ENCODE measurements at places on chromosomes 6 and 20.

DNA sequence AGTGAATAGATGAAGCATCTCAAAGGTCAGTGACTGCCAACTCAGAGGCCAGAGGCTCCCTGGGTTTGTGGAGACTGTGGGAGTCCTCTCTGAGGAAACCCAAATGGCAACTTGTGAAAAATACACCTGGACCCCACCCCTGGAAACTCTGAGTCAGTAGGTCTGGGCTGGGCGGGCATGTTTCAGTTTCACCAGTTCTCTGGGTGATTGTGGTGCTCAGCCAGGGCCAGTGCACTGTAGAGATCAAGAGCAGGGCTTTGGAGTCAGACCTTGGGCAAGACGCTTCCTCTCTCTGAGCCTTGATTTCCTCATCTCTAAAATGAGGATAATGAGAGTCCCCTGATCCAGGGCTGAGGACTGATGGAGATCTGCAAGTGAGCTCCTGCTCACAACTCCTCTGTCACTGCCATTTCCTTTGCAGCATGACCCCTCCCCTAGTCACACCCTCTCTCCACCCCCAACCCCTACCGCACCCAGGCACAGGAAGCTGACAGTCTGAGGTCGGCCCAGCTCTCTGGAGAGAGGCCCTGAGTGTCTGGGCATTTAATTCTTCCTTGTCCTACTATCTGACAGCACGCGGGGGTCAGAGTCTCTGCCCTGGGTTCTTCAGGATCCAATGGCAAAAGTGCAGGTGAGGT is 5.1 kb downstream of the DEF6 start:
- peak; percentile 88 for DNase-seq

GRCh38 chr20:4038676-4039370 is 23.5 kb upstream of the RNF24 start:
- no peak for DNase-seq

DNA sequence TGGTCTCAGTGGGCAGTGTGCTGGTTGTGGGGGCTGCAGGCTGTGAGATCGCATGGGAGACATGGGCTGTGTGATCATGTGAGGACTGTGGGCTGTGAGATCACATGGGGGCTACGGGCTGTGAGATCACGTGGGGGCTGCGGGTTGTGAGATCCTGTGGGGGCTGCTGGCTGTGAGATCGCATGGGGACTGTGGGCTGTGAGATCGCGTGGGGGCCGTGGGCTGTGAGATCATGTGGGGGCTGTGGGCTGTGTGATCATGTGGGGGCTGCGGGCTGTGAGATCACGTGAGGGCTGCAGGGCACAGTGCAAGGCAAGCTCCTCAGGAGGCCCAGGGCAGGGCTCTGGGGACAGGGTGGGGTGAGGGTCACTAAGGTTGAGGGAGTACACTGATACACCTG is 140.5 kb upstream of the CST7 start:
- DNase-seq: no peak

GRCh38 chr6:156839129-156839528 is 62.0 kb downstream of the ARID1B start:
- DNase-seq: no peak

DNA sequence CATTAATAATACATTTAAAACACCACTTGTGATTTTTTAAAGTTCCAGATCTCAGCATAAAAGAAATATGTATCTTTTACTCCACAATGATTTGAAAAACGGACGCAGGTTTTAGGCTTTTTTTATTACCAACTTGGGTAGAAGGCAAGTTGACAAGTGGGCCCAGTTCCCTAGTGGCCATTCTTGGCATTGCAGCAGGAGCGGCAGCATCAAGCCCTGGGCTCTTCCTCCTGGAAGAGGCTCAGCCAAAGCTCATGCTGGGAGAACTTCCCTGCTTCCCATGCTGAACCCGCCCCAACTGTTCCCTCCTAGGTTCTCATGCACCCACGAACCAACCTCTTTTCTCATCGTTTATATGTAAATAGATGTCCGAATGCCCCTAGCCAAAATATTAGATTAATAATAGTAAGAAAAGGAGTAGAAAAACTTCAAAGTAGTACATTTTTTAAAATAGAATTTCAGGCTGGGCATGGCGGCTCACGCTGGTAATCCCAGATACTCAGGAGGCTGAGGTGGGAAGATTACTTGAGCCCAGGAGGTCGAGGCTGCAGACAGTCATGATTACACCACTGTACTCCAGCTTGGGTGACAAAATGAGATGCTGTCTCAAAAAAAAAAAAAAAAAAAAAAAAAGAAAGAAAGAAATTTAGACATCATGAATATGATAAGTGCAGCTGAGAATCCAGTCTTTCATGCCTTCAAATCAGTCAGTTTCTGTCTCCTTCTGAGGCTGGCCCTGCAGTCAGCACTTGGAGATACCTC is 18.2 kb upstream of the MYB start:
- DNase-seq: peak; percentile 64

DNA sequence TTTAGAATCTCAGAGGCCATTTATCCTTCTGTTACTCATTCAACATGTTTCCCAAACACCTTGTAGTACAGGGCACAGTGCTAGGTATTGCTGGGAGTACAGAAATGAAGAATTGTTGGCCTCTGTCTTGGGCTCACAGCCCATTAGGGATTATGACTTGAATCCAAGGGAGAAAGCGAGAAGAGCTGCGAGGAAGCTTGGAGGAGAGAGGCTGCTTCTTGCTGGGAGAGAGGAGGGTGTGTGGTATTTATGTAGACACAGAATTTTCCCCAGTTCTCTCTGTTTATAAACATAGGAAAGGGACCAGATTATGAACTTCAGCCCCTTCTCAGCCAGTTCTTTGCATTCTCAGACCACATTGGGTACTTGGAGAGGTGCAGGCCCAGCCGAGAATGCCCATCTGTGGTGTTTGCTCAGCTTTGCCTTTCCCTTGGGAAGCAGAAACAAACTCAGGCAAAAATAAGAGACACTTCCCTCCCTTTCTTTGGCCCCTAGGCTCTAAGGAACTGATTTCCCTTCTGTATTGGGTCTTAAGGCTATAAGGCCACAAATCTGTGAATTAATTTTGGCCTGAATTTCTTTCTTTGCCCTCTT is 17.9 kb downstream of the CHMP4B start:
- DNase-seq: no peak

- no peak for DNase-seq
Measured at GRCh38 chr6:37209461-37210205, 39.7 kb downstream of the PIM1 start.

GRCh38 chr6:96466147-96466863 is 55.3 kb upstream of the UFL1 start:
- no peak for DNase-seq

DNA sequence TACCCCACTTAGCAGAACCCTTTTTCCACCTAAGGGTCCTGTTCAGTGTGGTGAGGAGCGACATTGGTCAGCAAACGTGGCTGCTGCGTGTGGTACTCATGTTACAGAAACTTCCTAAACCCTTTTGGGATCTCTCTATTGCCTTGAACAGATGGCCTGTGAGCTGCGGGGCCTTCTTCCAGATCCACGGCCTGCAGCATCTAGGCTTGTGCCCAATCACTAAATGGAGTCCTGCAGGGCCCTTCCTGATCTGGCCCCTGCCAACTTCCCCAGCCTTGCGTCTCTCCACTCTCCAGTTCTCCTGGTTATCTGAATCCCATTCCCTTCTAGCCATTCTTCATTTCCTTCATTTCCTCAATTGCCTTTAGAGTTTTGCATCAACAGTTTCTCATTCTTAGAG is 85.6 kb downstream of the PDE7B start:
- no peak for DNase-seq

DNA sequence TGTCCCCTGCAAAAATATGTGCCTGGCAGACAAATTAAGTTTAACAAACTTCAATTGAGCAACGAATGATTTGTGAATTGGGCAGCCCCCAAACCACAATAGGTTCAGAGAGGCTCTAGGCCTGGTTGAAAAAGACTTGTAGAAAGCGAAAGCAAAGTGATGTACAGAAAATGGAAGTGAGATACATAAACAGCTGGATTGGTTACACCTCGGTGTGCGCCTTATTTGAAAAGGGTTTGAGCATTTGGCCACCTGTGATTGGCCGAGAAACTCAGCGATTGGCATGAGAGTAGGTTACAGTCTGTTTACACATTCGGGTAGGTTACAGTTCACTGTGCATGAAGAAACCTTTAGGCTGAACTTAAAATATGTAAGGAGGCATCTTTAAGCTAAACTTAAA is 136.9 kb downstream of the CD83 start:
- DNase-seq: no peak

DNA sequence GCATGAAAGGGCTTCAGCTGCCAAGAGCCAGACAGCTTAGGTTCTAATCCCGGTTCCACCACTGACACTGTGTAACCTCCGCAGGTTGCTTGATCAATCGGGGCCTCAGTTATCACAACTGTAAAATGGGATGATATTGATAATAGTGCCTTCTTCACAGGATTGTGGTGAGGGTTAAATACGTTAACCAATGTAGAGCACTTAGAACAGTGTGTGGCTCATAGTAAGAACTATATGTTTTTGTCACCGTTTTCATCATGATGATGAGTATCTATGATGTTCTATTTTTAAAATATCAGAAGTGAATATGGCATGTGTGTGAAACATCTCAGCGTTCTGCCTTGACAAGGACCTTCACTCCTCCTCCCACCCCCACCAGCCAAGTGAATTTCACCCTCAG is 10.3 kb upstream of the MAPK13 start:
- DNase-seq: no peak

- no peak for DNase-seq
Measured at GRCh38 chr20:51412333-51412871, 130.1 kb downstream of the NFATC2 start.

- no peak for DNase-seq
Measured at GRCh38 chr20:1327241-1327653, 1.7 kb downstream of the SDCBP2 start.

GRCh38 chr6:139369068-139369467 is 5.4 kb downstream of the CITED2 start:
- no peak for DNase-seq

- no peak for DNase-seq
Measured at GRCh38 chr6:76774781-76775384, 688.4 kb downstream of the HTR1B start.

- no peak for DNase-seq
Measured at GRCh38 chr6:155089746-155090145, 94.6 kb downstream of the TIAM2 start.

- DNase-seq: no peak
Measured at GRCh38 chr6:144317736-144318135, 32.6 kb downstream of the UTRN start.

GRCh38 chr20:10476319-10476724 is 41.2 kb downstream of the SLX4IP start:
- DNase-seq: no peak

- no peak for DNase-seq
Measured at GRCh38 chr20:62964700-62965099, 12.2 kb downstream of the SLC17A9 start.

DNA sequence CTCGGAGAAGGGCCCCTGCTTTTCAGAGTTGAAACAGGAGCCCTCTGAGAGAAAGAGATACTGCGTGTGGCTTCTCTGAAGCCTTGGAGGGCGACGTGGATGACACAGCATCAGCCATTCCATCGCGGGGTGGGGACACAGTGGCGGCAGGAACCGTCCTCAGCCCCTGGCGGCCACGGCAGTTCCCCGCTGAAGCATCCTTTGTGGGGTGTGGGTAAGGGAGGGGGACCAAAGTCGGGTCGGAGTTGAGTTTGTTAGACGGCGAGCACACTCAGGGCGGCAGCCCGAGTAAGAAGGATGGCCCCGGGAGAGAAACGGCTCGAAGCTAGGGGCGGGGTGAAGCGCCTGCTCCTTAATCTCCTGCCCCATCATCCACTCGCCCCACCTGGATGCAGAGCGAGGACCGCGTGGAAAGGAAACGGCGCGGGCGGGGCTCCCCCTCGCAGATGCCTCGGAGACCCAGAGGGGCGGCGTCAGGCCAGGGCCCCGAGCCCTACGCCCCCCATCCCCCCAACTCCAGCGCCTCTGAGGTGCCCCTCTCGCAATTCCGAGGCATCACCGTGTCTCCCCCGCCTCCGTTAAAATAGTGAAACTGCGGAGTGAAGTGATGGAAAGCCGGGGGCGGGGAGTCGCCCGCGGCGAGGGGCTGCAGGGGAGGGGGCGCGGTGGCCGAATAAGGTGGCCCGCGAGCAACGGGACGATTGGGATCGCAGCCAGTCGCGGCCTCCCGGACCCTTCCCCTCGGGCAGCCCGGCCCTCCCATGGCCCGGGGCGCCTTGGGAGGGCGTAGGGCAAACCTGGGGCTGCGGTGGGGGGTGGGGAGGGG is 796 bp upstream of the RREB1 start:
- DNase-seq: peak; percentile 72

DNA sequence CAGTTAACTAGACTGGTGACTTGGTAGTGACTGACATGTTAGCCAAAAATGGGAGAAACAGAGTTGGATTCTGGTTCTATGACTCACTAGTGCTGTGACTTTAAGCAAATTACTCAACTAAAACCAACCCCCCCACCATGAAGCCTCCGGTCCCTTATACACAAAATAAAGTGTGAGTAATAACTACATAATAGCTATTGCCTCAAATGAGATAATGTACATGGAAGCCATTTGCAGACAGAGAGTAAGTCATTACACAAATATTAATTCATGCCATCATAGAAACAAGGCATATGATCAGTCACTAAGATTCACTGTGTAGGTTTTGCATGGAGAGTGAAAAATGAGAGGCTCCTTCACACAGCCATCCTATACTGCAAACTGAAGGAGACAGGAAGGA is 111.9 kb downstream of the HIVEP2 start:
- DNase-seq: no peak

- DNase-seq: no peak
Measured at GRCh38 chr6:110067837-110068591, 89.9 kb downstream of the GPR6 start.

DNA sequence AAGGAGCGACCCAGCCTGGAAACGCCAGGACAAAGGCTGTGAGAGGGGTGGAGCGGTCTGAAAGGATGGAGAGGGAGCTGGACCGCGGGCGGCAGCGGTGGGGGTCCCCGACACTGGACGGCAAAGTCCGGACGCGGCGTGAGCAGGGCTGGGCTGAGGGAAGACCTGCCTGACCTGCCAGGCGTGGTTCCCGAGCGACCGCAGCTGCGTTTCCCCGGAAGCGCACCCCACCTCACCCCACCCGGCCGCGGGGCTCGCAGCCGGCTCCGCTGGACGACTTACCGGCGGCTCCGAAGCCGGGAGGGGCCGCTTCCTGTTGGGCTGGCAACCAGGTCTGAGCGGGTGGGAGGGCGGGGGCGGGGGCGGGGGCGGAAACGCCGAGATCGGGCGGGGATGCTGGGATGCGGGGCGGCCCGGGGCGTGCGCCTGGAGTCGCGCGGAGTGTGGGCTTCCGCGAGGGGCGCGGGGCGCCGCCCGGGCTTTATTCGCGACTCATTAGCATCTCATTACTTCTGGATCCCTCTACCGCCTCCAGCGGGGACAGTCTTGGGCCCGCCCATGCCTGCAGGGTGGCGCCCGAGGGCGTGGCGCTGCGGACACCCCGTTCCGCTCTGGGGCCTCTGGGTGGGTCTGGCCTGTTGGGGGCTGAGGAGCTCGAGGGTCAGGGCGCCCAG is at the start of gene MICAL1:
TSS of gene MICAL1 (minus strand) at position 336 of the 674 bp plus-strand sequence. CDS start 1,576 bp downstream, outside the sequence.
- DNase-seq: peak; percentile 62

DNA sequence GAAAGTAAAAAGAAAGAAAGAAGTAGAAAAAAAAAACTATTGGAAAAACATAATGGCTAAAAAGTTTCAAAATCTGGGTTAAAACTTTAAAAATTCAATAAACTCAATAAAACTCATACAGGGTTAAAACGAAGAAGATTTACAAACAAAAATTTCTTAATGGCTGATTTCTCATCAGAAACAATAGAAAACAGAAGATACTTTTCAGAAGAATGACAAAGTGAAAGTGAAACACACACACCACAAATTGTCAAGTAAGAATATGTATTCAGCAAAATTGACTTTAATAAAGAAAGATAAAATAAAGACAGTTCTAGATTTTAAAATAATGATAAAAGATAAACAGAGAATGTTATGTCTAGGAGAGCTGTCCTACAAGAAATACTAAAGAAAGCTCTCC is 618.9 kb upstream of the GJE1 start:
- DNase-seq: no peak

Data from stimulated activated CD4-positive, alpha-beta T cell treated with anti-CD3 and anti-CD28 coated beads, Interleukin-2, amount 100 ng/mL, for 24 hours (primary cell).